Lower leg skin (tissue), 4 donors: ENCODE measurements at places on chromosomes 5 and 9. TPM values are rescaled to one million over a fixed set of nuclear protein-coding genes. Genes with fewer than 3 reads are reported as not detected.

GRCh38 chr9:38687992-38688391, 31.9 kb downstream of the FAM240B start:
- no peak for DNase-seq

DNA sequence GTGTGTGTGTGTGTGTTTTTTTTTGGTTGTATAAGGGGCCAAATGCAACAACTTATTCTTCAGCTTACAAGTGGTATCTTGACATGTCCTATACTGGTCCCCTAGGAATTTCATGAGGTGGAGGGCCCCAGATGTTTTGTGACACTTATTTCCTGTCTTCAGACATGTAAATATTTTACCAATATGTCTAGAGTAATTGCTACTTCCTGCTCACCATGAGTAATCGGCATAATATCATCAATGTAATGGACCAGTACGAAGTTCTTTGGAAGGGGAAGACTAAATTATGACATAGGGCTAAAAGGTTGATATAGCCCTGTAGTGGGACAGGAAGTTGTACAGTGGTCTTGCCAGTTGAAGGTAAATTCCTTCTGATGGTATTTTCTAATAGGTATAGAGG, 3.7 kb upstream of the OTULIN start:
- DNase-seq, result no peak

- peak; percentile 90 for DNase-seq
Observed at GRCh38 chr5:54309691-54310432, 511 bp downstream of the ARL15 start.

DNA sequence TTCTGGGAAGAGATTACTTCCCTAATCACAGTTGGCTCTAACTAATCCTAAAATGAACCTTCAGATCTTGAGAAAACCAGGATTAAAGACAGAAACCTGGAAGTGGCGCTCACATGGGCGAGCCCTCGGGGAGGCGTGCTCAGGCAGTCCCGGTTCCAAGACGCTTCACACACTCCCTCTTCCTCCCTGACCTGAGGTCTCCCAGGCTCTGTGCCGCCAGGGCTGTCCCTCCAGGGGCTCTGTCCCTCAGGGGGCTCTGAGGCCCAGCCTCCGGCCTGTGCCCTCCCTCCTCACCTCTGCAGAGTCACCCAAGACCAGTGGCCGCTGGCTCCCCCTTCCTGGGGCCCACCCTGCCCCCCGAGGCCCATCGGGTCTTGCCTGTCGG, 10.2 kb downstream of the SLC9A3 start:
- DNase-seq, result no peak

- no peak for DNase-seq
Observed at GRCh38 chr9:129624947-129625346, 1.0 kb upstream of the NTMT1 start.

DNA sequence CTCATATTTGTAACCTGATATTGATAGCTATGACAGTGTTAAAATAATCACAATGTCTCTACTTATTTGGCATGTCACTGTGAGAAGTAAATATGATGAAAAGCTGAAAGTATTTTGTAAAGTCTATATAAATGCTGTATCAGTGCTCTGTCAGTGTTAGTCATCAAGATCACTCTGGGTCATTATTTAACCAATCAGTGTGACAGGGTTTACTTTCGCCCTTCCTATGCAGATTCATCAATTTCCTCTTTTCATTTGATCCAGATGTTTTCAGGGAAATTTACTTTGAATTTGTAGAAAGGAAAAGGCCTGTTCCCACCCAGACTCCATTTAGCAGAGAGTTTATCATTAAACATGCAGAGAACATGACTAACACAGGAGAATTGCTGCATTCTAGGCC, 9.9 kb upstream of the PCSK5 start:
- DNase-seq, result no peak

- DNase-seq, result peak; percentile 94
Observed at GRCh38 chr9:134371731-134372130, 45.5 kb downstream of the RXRA start.

DNA sequence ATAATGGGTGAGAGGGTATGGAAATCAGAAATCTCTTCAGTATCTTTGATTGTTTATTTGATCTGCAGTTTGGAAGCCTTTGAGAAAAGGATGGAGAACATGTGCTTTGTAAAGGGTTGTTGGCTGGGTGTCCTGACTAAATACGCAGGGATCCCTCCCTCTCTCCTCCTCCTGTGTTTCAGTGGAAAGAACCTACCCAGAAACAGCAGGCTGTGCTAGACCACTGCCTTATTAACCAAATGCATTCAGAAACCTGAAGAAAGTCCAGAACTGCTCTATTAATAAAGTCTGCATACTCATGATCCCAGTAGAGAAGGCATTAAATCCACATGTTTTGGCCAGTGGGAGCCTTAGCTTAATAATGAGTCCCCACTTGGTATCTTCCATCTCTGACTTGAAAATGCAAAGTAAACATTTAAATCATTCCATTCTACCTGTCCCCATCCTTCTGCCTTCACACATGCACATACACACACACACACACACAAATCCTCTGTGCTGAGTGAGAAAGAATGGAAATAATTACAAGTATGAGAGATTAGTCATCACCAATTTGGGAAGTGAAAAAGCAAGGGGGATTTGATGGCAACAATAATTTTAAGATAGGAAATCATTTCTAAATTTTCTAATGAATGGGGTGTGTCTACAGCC, 10.0 kb upstream of the LECT2 start:
- DNase-seq, result no peak

DNA sequence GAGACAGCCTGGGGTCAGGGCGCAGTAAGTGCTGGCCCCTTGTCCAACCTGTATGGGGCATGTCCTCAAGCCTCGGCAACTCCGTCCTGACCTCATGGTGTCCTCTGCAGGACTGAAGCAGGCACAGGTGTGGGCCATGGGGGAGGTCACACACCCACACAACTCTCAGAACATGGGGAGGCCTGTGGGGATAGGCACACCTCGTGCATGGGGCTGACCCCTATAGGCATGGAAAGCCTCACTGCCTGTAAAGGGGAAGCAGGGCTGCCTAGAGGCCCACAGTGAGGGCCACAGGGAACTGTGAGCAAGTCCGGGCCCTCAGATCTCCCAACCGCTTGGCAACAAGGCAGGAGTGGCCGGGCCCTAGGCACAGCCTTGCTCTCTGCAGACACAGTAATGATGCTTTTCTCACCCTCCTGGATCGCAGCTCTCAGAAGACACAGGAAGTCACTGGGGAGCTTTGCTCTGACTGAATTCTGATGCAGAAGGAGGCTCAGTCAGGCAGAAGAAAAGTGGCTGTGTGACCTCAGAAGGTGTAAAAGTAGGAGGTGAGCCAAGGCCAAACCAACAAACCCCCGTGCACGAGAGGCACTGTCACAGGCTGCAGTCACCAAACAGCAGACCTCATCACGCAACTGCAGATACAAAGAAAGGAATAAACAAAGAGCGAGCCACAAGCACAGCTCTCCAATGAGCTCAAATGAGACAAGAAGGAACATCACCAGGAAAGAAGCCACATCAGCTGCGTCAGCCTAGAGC, 5.4 kb downstream of the IPPK start:
- DNase-seq, result no peak

DNA sequence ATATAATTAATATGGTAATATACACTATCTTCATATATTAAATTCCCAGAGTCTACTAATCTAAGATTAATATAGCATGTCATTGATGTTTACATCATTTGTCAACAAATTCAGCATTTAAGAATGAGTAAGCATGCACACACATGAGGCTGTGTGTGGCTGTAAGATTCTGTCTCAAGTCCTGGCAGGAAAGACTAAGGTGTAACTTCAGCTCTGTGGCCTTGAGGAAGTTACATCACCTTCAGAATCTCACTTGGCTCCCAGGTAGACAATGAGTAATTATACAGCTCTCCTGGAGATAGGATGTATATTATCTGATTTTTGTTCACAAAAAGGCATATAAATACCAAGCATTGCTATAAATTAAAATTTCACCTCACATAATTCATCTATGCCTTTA, 119.4 kb upstream of the IQGAP2 start:
- DNase-seq, result no peak

GRCh38 chr9:37668116-37668601, 17.4 kb downstream of the FRMPD1 start:
- no peak for DNase-seq

- no peak for DNase-seq
Observed at GRCh38 chr9:135840539-135840938, 66.8 kb downstream of the CAMSAP1 start.

- no peak for DNase-seq
Observed at GRCh38 chr9:22228542-22228941, 218.1 kb upstream of the DMRTA1 start.

GRCh38 chr5:6274846-6275543, 103.4 kb downstream of the MED10 start:
- DNase-seq, result no peak

DNA sequence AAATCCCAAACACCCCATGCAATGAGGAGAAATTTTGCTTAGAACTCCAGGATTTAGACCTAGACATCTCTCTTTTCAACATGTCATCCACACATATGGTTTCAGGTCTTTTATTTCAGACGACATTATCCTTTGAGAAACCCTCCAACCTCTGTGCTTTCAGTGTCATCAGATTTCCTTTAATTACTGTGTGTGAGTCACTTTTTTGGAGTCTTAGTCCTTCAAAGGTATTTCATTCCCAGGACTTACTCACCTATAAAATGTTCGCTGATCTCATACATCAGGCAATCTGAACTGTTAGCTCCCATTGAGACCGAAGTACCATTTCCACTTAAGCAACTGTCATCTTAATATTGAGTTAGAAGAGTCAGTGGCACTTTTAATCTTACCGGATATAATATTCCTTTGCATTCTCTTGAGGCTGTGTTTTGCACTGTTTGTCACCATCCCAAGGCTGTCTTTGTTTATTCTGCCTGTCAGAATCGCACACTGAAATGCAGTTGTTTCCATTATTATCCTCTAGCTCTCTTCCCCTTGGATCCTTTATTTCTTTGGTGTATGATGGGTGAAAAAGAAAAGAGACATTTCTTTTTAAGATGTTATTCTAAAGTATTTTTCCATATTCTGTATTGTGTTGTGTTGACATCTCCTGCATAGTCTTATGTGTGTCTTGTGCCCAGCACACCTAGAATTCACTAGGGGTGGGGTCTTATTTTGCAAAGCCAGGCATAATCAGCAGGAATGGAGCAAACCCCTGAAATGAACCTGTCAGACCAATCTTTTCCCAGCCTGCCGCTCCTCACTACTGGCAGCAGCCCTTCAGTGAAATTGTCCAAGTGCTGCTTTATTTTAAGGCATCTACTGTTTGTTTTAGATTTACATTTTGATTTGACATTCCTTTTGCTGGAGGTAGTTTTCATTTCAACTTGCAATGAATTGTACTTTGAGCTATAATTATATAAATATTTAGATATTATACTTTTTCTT, 155.4 kb downstream of the PAM start:
- no peak for DNase-seq

GRCh38 chr5:101751105-101751504, 545.0 kb downstream of the SLCO4C1 start:
- no peak for DNase-seq

DNA sequence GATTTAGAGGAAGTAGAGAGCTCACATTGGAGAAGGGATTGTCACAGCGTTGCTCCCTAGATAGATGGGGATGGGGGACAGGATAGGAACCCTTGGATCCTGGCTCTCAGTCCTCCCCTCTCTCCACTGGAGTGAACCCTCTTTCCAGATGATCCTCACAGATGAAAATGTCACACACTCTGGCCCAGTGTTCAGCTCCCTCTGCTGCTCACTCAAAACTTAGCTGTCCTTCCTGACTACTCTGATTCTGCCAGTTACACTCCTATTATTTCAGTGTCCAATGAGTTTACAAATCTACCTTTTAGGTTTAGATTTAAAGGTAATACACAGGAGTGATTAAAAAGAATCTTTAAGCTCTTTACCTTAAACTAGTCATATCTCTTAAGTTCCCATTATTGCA, 5.8 kb upstream of the SPINK7 start:
- no peak for DNase-seq

- DNase-seq, result no peak
Observed at GRCh38 chr9:126722922-126723806, 81.7 kb upstream of the ZBTB43 start.

DNA sequence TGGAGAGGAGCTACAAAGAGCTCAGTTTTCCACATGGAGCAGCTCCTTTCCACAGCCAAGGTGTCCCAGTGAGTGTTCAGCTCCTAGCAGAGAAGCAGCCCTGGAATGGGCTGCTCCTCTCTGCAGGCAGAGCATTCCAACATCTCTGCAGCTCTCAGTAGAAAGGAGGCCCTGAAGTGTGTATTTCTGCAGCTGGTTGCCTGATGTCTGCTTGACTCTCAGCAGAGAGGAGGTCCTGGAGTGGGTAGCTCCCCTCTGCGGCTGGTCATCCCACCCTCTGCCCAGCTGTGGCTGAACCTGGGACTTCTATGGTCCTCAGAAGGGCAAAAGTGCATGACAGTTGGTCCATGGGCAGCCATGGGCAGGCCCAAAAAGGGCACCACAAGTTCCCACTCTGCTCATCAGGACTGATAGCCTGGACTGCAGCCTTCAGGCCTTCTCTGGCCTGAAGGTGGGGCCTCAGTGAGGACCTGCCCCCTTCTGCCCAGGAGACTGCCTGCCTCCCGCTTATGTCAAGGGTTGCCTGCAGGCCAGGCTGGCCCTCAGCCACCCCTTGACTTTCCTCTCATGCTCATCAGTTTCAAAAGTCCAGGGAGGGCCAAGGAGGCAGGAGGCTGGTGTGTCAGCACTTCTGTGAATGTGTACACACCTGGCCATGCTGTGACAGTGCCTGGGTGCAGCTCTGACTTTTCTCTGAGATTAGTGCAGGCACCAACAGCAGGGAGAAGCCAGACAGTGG, 605.9 kb upstream of the FAM174A start:
- no peak for DNase-seq

GRCh38 chr5:1666221-1666620, 133.4 kb downstream of the MRPL36 start:
- peak; percentile 66 for DNase-seq

DNA sequence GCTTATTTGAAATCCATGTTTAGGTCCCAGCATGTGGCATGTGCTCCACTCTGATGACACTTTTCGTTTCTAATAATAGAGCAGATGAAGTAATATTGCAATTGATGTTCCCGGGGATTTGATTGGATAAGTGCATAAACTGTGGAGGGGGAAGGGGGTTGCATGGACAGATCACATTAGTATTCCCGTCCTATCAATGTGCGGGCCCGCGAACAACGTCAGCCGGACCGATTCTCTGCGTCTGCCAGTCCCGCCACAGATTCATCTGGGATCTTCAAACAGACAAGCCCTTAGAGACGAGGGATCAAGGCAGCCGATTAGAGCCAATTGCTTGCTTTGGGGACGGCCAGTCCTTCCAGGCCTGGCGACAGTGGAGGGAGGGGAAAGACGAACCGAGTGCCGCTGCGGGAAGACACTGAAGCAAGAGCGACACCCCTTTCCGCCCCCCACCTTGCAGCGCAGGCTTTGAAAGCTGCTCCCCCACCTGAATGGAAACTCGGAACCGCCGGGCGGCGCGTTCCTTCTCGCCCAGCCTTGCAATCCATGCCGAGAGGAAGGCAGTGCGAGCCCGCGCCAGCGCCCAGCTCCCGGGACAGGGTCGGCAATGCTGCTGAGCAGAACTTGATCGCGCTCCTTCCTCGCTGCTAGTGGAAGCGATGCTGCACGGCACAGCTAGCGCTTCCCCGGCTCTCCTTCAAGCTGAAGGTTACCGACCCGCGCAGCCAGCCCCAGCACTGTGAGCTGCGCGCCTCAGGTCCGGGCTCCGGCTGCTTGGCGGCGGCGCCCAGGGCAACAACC, at the start of gene RGS7BP:
Gene RGS7BP (plus strand): TSS at position 247 of the 798 bp plus-strand sequence. CDS start 610 bp downstream, outside the sequence.
- peak; percentile 81 for DNase-seq

GLRA1 gene
- total RNA-seq, result not detected

CDX1 gene
- total RNA-seq, result not detected

SMIM27 gene
- 5.8 TPM for total RNA-seq

SLC4A9 gene
- total RNA-seq, result 1.4 TPM

MZB1 gene
- total RNA-seq, result not detected

MELK gene
- 3.2 TPM for total RNA-seq

IRX1 gene
- 8.9 TPM for total RNA-seq

GARIN3 gene
- not detected for total RNA-seq

MRPL36 gene
- 59.4 TPM for total RNA-seq

KCNT1 gene
- total RNA-seq, result not detected

PCDHA5 gene
- total RNA-seq, result 0.10 TPM
